ENCODE measurements at places on chromosomes 11 and 22.

DNA sequence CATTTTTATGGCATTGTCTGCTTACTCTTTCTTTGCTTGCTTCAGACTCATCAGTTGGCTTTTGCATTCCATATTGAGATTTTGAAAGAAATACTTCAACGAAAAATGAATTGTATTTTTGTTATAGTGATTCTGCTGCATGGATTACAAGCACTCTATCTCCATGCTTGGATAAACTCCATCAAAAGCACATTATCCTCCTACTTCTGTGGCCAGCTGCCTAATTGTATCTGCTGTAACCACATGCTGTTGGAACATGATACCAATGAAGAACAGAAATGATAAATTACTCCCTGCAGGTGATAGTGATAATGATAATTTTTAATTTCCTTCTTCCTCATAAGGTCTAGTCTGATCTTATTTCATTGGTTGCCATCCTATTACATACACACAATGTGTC is 100.8 kb downstream of the PRMT3 start:
- DNase-seq: no peak

- no peak for DNase-seq
These were observed 645 bp downstream of the RNF121 start for GRCh38 chr11:71929491-71929890.

DNA sequence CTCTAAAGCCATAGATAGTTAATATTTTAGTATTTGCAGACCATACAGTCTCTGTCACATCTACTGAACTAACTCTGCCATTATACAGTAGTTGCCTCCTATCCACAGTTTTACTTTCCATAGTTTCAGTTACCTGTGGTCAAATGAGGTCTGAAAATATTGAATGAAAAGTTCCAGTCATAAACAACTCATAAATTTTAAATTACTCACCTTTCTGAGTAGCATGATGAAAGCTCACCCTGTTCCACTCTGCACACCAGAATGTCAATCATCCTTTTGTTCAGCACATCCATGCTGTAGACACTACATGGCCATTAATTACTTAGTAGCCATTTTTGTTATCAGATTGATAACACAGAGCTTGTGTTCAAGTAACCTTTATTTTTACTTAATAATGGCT is 51.7 kb upstream of the ME3 start:
- DNase-seq: no peak

- DNase-seq: no peak
These were observed 3.7 kb upstream of the POLD4 start for GRCh38 chr11:67356864-67357561.
